ENCODE measurements at places on chromosomes 3 and 15.

- no peak for DNase-seq
These were observed 51.3 kb upstream of the FSTL1 start for GRCh38 chr3:120502116-120502515.

DNA sequence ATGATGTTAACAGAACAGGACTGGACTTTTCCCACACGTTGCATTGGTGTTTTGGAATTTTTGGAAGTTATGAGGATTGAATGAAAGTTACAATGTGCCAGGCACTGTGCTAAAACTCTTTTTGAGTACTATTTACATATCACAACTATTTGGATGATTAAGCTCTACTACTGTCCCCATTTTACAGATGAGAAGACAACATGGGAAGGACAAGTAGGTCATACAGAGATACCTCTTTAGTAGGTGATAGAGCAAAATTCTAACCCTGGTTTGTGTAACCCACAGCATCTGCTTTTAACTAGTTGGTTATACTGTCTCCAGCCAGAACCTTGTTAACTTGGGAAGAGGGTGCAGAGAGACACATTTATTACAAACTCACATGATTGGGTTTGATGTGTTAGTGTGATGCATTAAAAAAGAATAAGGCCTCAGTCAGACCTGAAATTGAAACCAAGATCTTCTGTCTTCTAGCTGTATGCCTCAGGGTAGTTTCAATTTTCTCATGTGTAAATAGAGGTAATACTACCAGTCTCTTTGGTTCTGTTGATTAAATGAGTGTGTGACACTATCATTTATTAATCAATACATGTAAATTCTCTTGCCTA, 1.4 kb downstream of the NDUFB4 start:
- no peak for DNase-seq

- no peak for DNase-seq
These were observed 10.6 kb upstream of the CCDC80 start for GRCh38 chr3:112651516-112651915.

- peak; percentile 42 for DNase-seq
These were observed 500.9 kb downstream of the SOX2 start for GRCh38 chr3:182212479-182213076.

DNA sequence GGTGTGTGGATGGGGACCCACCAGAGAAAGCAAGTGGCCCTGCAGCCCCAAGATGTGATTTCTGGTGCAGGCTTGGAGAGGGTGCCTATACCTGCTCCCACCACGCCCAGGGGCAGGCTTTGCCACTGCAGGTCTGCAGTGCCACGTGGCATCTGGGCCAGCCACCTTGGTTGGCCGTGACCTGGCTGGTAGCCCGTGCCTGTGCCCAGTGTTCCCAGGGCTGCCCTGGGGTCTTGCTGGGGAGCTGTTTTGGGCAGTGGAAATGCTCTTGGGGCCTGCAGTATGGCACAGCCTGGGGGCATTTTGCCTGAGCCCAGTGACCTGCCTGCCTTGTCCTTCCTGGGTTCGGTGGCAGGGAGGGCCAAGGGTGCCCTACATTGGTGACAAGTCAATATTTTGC, 203.4 kb downstream of the UBE3A start:
- no peak for DNase-seq

DNA sequence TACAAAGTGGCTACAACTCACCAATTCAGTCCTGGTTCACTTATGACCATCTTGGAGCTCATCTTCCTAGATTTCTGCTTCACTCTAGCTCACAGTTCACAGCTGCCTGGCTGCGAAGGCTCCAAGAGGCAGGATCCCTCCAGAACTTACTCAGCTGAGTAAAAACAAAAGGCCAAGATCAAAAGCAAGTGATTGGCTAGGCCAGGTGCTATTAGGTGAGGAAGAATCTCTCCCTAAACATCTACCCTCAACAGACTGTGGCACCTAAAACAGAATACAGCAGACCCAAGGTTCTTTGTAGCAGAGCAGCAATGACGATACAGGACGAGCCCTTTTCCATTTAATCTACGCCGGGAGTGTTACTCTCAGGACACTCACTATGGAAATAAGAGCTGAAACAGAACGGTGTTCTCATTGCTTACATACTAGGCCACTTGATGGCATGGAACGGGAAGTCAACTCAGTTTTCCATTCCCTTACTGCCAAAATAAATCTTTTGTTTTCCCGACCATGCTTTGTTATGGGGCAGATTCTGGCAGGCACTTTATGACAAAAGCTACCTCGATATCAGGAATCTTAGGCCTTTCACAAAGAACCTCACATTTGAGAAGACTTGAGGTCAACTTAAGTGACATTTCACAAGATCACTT, 901 bp downstream of the ICE2 start:
- DNase-seq = no peak

- DNase-seq = no peak
These were observed 42.1 kb downstream of the TLE3 start for GRCh38 chr15:70055601-70056051.

DNA sequence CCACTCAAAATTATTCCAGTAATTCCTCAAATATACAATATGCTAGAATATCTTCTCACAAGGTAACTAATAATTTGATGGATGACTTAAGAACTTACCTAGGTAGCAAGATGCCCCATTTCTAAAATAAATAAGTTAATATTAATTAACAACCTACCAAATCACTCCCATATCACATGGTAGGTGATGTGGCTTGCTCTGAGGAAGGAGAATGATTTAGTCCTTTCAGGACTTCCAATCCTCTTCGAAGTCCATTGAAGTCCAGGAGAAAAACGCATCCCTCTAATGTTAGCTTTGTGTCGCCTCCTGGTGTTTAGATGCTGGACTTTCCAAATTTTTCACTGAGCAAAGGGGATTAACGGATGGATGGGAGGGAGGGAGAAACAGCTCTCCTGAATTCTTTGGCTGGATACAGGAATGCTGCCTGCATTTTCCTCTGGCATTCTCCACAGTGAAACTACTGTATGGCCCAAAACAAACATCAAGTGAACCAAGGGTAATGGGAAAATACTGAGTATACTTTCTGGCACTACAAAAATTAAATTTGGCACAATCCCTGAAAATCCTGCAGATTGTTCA, 58.6 kb downstream of the PRICKLE2 start:
- DNase-seq = no peak

DNA sequence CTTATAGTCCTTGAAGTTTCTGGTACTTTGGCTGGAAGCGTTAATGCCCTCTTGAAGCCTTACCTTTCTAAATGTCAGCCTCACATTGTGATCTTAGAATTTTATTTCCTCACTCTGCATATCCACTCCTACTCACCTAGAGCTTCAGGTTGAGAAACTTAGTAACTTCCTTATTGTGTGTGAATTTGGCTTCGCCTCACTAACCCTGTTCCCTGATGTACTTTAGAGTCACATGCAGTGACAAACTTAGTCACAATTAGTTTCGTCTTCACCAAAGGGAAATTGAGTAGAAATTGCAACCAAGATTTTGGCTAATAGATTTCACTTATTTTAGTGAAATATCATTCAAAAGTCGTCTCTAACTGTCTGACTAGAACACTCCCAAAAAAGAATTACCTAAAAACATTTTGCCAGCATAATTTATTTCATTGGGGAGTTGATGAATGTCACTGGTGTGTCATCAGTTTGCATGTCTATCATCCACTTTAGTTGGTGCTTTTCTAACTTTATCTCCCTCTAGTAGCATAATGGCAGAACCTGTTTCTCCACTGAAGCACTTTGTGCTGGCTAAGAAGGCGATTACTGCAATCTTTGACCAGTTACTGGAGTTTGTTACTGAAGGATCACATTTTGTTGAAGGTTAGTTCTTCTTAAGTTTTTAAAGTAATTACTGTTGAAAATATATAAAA, 960 bp downstream of the MFN1 start:
- DNase-seq = no peak

GRCh38 chr15:88803241-88803919, at the start of gene ACAN:
TSS of gene ACAN (plus strand) at chr15:88803436. CDS start at chr15:88836207, 32,771 bp downstream.
- no peak for DNase-seq

DNA sequence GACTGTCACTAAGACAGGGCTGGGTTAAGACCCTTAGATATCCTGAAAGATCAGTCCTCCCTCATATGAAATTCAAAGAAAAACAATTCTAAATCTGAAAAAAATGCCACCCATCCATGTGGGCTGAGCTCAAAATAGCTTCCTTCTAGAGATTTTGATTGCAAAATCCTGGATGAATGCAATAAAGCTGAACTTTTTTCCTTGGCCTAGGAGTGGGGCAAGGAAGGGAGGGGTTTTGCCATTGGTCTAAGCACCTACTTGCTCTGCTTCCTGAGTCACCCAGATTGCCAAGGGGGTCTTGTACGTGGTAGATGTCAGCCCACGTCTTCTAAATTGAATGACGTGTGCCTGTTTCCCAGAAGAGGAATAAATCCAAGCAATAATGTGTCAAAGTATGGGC, 15.3 kb upstream of the SMAD3 start:
- DNase-seq = no peak

DNA sequence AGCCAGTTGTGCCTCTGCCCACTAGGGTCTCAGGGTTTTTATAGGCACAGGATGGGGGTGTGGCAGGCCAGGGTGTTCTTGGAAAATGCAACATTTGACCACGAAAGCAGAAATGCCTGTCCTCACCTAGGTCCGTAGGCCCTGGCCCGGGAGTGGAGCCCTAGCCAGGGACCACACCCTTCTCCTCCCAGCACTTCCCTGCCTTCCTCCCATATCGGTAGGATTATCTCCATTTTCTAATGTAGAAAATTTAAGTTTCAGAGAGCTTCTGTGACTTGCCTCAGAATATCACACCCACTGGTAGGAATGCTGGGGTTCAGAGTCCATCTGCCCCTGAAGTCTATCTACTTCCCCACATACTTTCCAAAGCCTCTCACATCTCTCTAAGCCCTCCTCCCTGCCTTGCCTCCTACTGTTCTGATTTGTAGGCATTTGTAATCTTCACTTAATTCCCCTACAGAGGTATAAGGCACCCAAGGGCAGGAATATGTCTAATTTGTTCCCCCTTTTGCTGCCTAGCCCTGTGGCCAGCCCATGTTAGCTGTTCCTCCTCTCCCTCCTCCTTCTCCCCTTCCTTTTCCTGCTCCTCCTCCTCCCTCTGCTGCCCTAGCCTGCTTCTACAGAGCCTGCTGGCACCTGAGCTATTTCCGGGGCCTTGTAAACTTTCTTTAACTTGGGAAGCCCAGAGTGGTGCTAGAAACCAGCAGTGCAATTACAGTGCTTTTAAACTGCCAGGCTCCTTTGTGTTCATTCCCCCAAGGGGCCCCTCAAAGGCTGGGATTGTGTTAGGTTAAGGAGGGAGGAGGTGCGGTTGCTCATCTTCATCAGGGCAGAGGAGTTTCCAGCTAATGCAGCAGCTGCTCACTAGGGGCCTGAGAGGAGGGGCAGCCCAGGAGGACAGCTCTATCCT, 71.1 kb downstream of the MRPL46 start:
- DNase-seq = no peak

GRCh38 chr15:68204361-68204760, 771 bp downstream of the CALML4 start:
- DNase-seq = no peak

DNA sequence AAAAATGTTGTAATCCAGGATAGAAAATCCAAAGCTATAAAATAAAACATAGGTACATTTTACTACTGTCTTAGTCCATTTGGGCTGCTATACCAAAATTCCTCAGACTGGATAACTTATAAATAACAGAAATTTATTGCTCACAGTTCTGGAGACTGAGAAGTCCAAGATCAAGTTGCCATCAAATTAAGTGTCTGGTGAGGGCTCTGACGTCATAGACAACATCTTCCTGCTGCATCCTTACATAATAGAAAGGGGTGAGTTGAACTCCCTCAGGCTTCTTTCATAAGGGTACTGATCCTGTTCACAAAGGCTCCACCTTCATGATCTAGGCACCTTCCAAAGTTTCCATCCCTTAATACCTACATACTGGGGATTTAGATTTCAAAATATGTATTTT, 826.8 kb downstream of the NTRK3 start:
- DNase-seq = no peak

DNA sequence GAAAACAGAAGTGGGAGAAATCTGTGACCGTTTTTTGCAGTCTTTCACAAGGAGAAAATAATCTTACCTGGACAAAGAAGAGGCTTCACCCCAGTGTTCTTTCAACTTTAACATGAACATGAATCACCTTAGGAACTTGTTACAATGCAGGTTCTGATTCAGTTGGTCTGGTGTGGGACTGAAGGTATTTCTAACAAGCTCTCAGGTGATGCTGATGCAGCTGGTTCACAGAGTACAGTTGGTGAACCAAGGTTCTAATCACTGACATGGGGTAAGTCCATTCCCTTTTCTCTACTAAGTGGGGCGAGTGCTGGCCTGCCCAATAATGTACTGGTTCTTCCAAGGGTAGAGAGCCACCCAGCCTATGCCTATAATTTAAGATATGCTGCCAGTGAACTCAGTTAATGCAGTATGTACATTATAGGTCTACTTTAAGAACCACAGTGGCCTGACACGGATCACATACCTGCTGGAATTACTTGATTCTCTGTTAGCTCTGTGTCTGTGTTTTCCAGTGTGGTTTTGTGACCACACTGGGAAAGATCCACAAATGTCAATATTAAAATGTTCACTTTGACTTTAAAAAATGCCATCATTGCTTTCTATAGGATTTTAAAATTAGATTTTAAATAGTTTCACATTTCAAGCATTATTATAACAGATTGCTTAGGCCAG, 304.1 kb downstream of the ZNF621 start:
- no peak for DNase-seq

- peak; percentile 20 for DNase-seq
These were observed 424 bp downstream of the HAUS2 start for GRCh38 chr15:42549032-42549491.
